Fibroblast of skin of left biceps (primary cell): ENCODE measurements at places on chromosomes 2 and 18.
A peak's percentile ranks its signal among the peaks of the same experiment; 100 is the strongest.

DNA sequence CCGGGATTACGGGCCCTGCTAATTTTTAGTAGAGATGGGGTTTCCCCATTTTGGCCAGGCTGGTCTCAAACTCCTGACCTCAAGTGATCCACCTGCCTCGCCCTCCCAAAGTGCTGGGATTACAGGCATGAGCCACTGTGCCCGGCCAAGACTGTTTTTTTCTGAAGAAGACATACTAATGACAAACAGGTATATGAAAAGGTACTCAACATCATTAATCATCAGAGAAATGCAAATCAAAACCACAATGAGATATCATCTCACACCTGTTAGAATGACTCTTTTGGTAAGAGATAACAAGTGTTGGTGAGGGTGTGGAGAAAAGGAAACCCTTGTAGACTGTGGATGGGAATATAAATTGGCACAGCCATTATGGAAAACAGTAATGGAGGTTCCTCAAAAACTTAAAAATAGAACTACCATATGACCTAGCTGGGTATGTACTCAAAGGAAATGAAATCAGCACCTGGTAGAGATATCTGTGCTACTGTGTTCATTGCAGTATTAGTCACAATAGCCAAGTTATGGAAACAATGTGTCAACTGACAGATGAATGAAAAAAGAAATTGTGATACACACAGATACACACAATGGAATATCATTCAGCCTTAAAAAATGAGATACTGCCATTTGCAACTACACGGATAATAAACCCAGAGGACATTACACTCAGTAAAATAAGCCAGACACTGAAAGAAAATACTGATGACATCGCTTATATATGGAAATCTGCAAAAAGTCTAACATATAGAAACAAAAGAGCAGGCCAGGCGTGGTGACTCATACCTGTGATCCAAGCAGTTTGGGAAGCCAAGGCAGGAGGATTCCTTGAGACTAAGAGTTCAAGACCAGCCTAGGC, 20.8 kb downstream of the SOS1 start:
- DNase-seq = no peak

- no peak for DNase-seq
These were observed 31.0 kb upstream of the GMPPA start for GRCh38 chr2:219467736-219468075.

- DNase-seq = no peak
These were observed 32.8 kb downstream of the GRHL1 start for GRCh38 chr2:9984217-9984739.

DNA sequence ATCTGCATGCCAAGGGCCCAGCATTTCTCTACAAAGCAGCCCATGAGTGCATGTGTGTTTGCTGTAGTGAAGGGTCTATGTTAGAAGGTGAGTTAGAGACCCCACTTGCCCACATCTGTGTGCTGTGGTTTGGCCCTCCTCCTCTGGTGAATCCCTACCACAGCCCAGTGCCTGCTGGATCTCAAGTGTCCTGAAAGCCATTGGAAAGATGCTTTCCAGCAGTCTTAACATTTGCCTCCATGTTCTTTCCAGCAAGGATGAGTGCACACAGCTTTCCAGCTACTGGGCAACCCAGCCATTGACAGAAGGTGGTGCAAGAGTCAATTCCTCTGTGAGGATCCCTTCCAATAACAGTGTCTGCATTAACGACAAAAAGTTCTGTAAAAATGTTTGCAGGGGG, 13.6 kb downstream of the CRIM1 start:
- no peak for DNase-seq

- no peak for DNase-seq
These were observed 16.7 kb upstream of the RAPH1 start for GRCh38 chr2:203551778-203552177.

- DNase-seq = no peak
These were observed 25.3 kb downstream of the GPR55 start for GRCh38 chr2:230899786-230900185.

DNA sequence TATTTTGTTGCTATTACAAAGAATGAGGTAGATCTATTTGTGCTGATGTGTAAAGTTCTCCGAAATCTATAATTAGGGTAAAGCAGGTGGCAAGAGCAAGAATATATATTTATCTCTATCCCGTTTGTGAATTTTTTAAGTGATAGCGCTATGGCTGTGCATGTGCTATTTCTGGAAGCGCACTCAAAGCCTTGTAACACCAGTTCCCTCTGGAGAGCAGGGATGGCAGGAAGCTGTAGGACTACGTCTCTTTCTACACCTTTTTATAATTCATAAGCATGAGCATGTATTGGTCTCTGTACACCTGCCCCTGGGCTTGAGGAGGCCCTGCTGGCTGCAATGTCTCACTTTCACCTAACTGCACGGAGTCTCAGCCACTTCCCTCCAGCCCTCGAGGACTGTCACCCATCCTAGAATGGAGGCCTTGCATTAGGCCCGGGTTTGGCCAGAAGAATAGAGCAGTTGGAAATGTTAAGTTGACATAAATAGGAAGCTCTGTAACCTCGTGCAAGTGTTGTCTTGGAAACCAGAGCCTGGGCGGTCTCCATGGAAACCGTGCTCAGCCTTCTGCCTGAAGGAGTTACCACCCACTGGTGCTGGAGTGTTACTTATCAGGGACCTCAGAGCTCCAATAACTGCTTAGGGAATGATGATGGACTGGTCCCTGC, 20.9 kb downstream of the ITM2C start:
- DNase-seq = no peak

- no peak for DNase-seq
These were observed 20.2 kb downstream of the DRC1 start for GRCh38 chr2:26421961-26422360.

DNA sequence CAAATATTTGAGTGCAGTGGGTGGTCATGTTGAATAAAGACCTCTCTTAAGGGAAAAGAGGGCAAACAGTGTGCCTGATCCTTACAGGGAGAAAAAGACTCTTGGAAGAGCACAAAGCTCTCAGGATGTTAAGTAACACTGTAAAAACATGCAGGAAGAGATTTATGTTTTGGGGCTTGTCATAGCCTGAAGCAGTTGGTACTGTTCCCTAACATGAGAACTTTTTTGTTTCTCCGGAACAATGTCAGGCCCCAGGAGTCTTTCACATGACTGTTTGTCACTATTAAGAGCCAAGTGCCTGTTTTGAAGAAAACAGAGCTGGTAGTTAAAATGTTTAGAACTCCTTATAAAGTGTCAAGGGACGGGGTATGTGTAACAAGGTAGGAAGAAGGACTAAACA, 83.7 kb upstream of the B3GNT2 start:
- no peak for DNase-seq

DNA sequence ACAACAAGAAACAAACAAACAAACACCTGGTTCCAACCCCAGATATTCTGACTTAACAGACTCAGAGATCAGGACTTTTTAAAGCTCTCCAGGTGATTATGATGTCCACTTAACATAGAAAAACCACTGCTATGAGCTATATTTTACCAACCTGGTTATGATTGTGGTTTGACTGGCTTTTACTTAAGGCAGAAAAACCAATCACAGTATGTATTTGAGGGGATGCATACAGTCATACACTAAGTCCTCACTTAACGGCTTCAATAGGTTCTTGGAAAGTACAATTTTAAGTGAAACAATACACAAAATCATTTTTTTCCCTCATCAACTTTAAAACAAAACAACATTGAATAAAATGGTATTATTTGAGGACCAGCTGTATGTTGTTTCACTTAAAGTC, 393.6 kb downstream of the ZEB2 start:
- no peak for DNase-seq

- no peak for DNase-seq
These were observed 961.6 kb upstream of the CHAC2 start for GRCh38 chr2:52805901-52806410.

- DNase-seq = peak; percentile 43
These were observed 107.6 kb downstream of the TRIB2 start for GRCh38 chr2:12824351-12824777.

DNA sequence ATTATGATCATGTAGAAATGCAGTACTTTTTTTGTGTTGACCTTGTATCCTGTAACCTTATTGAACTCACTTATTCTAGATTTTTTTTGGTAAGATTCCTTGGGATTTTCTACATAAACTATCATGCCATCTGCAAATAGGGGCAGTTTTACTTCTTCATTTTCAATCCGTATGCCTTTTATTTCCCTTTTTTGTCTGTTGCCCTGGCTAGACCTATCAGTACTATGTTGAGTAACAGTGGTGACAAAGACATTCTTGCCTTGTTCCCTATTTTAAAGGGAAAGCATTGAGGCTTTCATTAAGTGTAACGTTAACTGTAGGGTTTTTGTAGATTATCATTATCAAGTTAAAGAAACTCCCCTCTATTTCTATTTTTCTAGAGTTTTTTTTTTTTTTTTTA, 92.3 kb downstream of the LYPD1 start:
- DNase-seq = no peak
